ENCODE measurements at places on chromosomes 7 and 10.

GRCh38 chr7:156179872-156180390 is 367.7 kb upstream of the SHH start:
- no peak for DNase-seq

- DNase-seq: no peak
Measured at GRCh38 chr10:125708971-125709503, 10.5 kb upstream of the EDRF1 start.

- DNase-seq: peak; percentile 44
Measured at GRCh38 chr7:141416650-141417270, 134.4 kb upstream of the AGK start.

DNA sequence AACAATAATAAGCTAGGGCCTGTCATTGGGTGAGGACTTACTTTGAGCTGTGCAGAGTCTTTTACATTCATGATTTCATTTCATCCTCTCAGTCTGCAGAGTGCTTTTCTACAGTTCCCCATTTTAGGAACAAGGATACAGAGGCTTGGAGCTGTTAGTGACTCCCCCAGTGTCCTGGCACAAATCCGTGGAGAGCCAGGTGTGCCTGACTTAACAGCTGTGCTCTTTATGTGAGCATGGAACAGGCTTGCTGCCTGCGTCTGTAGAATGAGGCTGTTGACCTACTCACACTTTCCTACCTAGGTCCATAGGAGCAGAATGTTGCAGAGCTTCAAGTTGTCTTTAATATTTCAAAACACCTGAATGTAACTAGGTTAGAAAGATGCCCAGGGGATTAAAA is 50.4 kb upstream of the BTBD16 start:
- no peak for DNase-seq

All from NCI-H748 treated with DMSO at 0.1 percent for 48 hours (cell line).